ENCODE measurements at places on chromosomes 11 and 22.

DNA sequence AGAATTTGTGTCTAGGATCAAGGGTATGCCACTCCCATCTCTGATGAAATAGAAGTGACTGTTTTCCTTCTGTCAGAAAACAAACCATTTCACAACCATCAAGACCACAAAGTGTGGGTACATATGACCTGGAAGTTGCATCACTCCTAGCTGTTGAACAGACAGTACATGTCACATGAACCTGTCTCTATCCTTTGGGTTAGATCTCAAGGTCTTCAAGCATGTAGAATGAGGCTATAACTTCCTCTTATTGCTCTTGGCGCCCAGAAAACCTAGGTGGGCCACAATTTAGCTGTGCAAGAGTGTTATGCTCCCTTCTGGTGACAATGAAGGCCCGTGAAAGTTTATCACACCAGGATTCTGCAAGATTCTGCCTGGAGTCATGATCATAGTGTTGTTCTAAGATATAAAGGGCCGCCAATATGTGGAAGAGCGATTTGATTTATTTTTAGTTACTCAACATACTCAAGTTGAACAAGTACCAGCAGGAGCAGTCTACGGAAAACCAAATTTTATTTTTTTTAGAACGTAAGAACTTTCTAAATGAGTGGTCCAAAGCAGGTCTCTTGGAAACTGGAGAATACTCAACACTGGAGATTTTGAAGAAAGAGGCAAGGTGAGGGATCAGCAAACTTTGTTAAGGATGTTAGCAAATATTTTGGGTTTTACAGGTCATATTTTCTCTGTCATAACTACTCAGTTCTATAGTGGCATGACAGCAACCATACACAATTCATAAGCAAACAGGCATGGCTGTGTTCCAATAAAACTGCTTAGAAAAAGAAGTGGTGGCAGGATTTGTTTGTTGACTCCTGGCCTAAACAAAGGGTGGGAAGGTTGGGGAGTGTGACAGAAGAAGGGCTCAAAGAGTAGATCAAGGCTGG is 101.8 kb downstream of the USP35 start:
- peak; percentile 50 for DNase-seq

DNA sequence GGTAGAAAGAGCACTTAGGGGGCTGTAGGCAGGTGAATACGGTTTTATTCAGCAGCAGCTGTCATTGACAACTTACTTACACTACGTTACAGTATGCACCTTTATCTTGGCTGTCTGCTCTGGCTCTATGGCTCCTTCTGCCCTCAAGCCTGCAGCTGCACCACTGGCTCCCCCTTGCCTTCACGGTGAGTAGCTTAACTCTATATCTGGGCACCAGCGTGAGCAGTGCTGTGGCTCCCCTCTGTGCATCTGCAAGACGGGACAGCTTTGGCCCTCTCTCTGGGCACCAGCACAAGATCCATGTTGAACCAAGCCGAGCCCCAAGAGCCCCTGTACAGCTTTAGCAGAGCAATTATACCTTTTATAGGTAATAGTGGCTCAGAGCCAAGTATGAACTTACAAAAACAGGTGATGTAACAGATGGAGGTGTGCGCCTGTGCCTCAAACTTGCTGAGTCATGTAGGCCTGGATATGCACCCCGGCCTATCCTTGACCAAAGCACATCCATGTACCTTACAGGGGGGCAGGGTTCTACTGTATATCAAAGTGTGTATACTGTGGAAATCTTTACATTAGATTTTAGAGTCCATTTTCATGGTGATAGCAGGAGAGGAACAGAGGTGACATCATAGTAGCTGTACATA is 96.9 kb upstream of the CTSC start:
- no peak for DNase-seq

- peak; percentile 72 for DNase-seq
Measured at GRCh38 chr11:83051760-83052671, 19.7 kb downstream of the RAB30 start.

DNA sequence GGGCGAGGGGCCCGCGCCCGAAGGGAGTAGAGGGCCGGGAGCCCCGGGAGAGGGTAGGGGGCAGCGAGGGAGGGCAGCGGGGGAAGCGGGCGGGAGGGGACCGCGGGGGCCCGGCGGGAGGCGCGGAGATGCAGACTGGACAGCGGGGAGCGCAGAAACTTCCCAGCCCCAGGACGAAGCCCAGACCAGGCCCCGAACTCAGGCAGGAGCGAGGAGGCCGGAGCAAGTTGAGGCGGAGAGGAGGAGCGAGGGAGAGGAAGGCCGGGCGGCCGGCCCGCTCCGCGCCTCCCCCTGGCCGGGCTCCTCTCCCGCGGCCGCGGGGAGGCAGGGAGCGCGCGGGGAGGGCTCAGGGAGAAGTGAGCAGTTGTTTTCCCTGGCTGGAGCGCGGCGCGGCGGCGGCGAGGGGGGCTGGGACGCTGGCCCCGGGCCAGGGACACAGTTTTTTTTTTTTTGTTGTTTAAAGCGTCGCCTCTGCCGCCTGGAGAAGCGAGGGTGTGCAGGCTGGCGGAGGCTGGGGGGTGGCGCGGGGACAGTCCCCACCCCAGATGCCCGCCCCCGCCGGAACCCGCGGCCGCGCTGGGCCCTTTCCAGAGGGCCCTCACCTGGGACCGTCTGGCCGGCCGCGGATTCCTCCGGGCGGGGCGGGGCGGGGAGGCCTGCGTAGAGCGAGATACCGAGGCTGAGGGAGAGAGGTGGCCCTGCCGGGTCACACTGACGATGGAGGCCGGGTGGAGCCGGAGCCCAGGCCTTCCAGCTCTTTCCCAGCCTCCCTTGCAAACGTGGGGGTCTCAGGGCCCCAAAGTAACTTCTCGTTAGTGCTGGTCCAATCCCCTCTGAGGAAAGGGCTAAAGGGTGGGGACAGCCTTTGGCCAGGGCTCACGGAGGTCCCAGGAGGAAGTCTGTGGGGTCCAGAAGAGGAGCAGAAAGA is at the start of gene LTBP3:
Gene LTBP3 (minus strand): TSS at position 358 of the 928 bp plus-strand sequence. CDS start 400 bp downstream, outside the sequence.
- DNase-seq, result peak; percentile 97

- peak; percentile 82 for DNase-seq
Measured at GRCh38 chr11:76670485-76671236, at the start of gene LRRC32. Gene LRRC32, minus strand, starts transcription at chr11:76670747. Its CDS starts 4,793 bp downstream, at chr11:76665954.

DNA sequence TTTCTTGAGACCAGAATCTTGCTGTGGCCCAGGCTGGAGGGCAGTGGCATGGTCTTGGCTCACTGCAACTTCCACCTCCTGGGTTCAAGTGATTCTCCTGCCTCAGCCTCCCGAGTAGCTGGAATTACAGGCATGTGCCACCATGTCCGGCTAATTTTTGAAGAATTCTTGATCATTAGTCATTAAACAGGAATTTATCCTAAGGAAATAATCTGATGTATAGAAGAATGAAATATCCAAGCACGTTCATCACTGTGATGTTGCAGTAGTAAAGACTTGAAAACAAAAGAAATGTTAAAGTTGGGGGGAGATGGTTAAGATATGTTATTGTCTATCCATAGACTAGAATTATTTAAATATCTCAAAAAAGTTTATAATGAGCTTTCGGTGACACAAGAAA is 23.6 kb downstream of the CBL start:
- no peak for DNase-seq

DNA sequence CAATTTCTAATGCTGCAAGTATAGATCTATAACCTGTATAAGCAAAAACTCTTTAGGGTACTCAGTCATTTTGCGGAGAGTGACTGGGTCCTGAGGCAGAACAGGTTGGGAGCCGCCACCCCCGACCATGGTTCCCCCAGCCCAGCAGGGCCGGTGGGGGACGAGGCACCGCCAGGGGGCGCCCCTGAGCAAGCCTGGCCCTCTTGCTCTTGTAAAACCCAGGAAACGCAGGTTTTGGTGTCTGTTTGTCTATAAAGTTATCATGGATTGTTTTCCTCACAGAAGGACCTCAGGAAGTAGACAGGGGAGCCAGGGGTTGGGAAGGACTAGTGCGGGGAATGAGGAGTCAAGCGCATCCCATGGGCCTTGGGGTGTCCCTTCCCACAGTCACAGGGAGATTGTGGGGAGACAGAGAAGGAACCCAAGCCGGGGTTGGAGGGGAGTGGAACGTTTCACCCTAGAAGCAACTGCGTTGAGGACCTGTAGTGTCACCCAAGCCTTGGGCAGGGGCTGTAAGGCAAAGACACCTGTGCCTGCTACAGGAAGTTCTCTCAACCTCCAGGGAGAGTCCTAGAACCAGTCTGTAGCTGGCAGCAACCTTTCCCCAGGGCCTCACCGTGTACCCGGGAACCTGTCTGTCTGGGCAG is 26.4 kb downstream of the KCTD17 start:
- DNase-seq, result peak; percentile 59

DNA sequence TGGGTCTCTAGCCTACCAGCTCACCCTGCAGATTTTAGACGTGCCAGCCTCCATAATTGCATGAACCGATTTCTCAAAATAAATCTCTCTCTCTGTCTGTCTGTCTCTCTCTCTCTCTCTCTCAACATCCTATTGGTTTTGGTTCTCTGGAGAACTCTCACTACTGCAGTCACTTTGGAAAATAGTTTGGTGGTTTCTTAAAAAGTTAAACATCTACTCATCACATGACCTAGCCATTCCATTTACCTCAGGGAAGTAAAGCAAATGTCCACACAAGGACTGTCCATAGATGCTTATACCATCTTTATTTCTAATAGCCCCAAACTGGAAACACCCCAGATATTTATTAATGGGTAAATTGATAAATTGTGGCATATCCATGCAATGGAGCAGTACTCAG is 119.5 kb downstream of the SNX19 start:
- no peak for DNase-seq

GRCh38 chr22:22838148-22838786 is 49.3 kb upstream of the IGLL5 start:
- no peak for DNase-seq

DNA sequence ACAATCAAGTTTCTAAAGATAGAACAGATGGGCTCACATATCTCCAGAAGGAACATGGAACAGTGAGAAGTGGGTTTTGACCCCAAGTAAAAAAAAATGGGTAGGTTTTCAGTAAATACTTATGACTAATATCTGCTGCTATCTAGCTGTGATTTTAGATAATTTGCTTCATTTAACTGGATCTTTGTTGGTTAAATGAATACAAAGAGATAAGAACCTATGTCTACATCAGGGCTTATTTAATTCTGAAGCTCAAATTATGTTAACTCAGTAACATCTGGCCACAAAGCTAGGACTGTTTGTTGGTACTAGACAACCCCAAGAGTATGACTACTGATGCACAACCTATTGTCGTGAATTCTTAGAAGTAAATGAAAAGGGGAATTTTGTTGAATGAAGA is 144.4 kb upstream of the SESN3 start:
- no peak for DNase-seq

DNA sequence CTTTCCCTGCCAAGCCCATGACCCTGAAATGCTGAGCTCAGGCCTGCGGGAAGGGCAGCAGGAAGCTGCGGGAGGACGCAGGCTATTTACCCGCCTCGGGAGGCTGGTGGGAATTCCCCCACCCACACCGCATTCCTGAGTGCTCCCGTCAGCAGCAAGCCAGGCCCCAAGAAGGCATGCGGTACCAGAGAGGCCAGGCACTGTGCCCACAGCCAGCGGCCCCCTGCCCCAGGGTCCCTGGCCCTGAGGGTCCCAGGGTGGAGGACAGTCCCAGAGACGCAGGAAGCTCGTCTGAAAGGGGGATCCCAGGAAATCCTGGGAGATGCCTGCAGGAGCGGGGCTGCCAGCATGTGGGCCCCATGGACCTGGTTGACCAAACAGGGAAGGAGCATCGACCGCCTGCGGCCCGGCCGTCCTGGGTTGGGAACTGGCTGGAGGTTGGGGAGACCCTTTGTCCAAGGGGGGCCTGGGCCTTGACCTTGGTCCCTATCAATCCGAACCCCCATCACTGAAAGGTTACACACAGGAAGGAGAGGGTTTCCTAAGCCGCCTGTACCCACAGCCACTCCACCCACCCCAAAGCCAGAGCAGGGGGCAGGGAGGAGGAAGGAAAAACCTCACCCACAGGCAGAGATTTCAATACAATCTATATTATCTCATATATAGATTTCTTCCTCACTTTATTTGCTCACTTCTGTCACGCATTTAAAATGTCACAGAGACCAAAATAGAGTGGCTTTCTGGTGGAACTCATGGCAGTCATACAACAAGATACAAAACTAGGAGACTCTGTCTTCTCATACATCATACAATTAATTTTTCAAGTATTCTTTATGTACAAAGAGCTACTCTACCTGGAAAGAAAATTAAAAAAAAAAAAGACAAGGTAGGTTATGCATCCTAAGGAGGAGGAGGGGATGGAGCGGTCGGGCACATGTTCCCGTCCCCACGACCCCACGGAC is 17.1 kb downstream of the MAFF start:
- DNase-seq, result peak; percentile 80

DNA sequence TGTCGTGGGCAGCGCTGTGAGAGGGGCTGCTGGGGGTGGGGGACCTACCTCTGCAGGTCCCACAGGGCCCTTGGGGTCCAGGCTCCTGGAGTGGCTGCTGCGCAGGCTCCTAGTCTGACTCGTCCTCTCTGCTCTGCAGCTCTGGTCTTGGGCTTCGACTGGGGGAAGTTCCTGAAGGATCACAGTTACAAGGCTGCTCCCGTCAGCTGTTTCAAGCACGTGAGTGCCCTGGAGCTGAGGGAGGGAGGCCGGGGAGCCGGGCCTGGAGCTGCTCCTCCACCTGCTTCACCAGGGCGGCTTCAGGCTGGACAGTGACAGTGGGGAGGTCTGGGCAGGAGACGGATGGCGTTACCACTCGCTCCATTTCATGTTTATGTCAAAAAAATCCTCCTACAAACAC is 11.9 kb downstream of the L3MBTL2 start:
- DNase-seq, result peak; percentile 48

GRCh38 chr11:95923439-95923727 is 524 bp downstream of the MTMR2 start:
- peak; percentile 75 for DNase-seq

- DNase-seq, result no peak
Measured at GRCh38 chr11:41483956-41484355, 24.5 kb upstream of the LRRC4C start.

- no peak for DNase-seq
Measured at GRCh38 chr11:115290893-115291292, 213.3 kb downstream of the CADM1 start.

Data from muscle of leg (tissue), 16 donors.